ENCODE measurements at places on chromosomes 4 and X.

GRCh38 chr4:180635281-180635680 lies 1607.9 kb upstream of the TENM3 start:
- DNase-seq: no peak

GRCh38 chr4:146269228-146269653 lies 54.9 kb downstream of the REELD1 start:
- no peak for DNase-seq

DNA sequence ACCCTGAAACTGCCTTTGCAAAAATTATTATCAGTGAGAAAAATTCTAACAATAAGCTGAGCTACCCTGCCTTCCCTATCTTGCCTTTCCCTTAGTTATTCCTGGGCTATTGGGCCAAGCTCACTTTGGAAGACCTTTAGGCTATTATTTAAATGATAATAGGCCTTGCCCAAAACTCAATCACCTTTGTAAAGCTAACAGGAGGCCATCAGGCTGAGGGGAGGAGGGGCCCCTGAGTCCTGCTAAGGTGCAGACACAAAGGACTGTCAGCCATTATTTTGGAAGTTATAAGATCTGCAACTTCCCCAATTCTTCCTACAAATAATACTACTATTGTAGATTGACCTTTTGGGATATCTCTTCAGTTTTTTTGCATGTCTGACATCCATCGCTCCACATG lies 278.8 kb upstream of the DIAPH2 start:
- DNase-seq: no peak

DNA sequence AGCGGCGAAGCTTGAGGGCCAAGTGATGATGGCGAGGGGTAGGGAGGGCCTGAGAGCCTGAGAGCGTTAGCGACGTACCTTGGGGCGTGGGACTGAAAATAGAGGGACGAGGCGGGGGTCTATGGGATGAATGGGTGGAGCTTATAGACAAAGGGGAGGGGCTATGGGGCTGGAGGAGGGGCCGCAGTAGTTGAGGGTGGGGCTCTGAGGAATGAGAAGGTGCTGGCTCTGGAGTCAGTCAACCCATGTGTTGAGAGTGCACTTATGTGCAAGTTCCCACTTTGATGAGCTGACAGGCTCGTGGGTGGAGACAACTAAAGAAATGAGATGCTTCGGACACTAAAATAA lies 488 bp downstream of the TBC1D25 start:
- DNase-seq: peak; percentile 56

DNA sequence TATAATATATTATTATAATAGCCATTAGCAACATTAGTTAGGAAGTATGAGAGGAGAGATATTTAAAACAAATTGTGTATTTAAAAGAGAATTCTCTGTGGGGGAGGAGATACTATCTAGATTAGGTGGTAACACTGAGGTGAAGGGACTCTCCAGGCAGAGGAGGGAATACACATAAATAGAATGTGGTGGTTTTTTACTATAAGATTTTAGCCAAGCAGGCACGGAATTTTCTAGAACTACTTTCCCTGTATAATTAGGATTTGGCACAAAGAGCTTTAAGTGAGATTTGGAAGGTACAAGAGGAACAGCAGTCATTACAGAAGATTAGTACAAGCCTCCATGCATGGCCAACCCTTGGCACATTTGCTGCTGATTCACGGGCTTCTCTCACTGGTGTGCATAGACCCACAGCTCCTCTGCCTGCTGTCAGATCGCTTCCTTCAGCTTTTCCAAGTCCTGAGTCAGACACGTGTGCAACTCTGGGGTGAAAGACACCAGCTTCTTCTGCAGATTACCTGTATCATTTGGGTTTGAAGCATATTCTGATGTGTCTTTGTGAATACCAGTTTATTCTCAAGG lies 685.5 kb downstream of the KCTD8 start:
- DNase-seq: no peak

DNA sequence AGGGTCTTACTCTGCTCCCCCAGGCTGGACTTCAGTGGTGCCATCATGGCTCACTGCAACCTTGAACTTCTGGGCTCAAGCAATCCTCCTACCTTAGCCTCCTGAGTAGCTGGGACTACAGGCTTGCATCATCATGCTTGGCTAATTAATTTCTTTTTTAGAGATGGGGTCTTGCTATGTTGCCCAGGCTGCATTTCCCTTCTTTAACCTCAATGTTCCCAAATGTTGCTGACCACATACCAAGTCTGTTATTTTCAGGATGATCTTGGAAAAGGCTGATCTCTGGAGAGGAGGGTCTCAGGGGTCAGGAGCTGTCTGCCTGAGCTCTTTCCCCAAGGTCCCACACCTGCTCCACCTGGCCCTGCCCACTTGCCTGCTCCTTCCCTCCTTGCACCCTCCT lies 13.0 kb downstream of the CACNA1F start:
- DNase-seq: no peak

DNA sequence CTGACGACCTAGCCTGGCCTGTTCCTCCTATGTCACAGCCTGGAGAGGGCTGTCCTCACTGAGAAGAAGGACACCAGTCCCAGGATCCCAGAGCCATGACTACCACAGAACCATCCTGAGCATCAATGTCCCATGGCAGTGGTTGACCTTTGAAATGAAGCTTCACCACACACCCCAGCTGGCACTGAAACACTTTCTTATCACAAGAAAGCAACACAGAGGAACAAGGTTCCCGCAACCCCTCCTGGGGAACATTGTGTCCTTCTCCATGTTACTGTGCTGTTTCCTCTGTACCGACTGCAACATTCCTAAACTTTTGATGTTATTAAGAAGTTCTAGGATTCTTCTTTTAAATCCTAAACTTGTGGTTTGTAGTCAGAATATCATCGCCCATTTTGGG lies 21.2 kb upstream of the FAM156A start:
- no peak for DNase-seq

DNA sequence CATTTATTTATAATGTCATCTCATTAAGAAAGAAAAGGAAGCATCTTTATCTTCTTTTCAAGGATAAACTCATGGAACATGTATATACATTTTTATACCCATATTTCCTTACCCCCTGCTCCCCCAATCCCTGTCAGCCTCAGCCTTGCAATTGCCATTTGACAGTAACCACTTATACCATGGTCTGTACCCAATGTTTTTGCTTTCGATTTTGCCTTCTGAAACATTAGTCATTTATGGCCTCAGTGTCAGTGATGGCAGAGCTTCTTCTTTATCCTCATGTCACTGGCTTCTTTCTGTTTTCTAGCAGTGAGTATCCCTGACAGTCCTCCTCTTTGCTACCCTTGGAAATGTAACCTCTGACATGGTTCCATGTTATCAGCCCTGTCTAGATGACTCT lies 228.4 kb downstream of the SPRY1 start:
- no peak for DNase-seq

GRCh38 chr4:77635876-77636275 lies 30.3 kb downstream of the CXCL13 start:
- DNase-seq: no peak

- DNase-seq: no peak
Measured at GRCh38 chrX:152155766-152156310, 17.5 kb upstream of the MAGEA10 start.

DNA sequence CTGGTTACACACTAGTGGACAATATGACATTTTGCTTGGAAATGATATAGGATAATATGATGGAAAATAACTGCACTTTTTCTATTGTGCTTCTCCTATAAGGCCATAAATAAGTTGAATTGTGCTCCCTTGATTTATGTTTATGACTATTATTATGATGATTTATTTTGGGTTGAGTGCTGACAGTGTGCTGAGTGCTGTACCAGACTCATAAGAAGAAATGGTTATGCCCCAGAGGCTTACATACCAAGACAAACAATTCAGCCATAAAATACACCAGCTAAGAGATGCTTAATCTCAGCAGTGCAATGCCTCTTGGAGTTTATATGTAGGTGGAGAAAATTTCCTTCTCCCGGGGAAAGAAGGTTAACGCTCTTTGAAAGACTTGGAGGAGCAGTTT lies 199.8 kb upstream of the NOCT start:
- DNase-seq: no peak

DNA sequence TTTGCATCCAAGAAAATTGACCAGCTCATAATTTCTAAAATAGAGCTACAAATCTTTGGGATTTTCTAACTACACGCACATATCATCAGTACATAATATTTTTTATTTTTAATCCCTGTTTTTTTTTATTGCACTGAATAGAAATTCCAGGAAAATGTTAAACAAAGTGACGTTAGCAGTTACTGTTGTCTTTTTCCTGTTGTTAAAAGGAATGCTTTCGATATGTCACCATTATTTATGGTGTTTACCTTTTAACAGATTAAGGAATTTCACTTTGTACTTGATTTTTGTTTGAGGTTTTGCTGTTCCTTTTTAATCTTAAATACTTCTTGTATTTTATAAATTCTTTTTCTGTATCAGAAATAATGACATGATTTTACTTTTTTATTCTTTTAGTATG lies 89.7 kb downstream of the TMEM144 start:
- DNase-seq: no peak

- DNase-seq: no peak
Measured at GRCh38 chr4:148828291-148828690, 386.1 kb upstream of the NR3C2 start.

DNA sequence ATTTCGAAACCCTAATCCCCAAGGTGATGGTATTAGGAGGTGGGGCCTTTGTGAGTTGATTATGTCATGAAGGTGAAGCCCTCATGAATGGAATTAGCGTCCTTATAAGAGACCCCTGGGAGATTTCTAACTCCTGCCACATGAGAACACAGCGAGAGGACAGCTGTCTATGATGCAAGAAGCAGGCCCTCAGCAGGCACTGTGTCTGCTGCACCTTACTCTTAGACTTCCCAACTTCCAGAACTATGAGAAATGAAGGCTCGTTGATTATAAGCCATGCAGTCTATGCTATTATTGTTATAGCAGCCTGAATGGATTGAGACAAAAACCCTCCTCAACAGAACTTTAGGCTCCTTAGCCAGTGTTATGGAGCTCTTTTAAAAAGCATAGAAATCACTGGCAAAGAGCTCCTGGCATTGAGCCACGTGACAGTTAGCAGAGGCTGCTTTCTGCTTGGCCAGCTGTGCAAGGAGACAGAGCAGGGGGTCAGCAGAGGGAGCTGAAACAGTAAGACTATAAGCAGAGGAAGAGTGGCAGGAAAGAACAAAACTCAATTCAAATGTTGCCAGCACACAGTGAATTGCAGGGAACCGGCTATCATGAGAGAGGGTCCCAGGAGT lies 219.2 kb upstream of the FAT1 start:
- DNase-seq: no peak

- no peak for DNase-seq
Measured at GRCh38 chr4:88843067-88843685, 145.5 kb upstream of the NAP1L5 start.

GRCh38 chr4:157389741-157390140 lies 169.2 kb downstream of the GRIA2 start:
- no peak for DNase-seq

GRCh38 chr4:155371432-155372043 lies 5.2 kb downstream of the MAP9 start:
- DNase-seq: no peak

DNA sequence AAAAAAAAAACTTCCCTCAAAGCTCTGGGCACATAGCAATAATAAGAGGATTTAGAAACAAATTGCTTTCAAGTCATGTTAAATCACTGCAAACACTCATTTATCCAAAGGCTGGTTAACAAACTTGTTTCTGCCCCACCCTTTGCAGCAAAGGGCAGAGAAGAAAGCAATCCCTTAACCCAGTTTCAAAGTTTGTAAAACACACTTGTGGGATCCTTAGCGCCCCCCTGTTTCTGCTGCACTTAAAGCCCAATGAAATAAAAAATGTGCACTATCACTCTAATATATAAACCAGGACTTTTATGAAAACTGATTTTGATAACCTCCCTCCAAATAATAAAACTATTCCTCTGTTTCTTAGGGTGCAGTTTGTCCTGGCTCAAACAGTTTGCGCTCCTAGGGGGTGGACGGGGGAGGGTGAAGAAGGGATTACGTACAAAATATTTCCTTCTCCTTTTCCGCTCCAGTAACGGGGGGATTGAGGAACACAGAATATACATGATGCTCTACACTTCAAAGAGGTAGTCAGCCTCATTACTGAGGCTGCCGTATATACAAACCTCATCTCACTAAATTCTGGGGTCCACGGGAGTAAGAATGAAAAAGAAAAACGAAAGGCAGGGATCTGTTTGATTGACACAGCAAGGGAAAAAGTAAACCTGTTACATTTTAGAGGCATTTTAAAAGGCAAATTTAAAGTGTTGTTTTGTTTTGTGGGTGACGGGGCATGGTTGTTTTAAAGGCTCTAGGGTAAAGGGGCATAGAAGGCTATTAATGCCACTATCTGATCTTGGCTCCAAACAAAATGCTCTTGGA lies 3.1 kb upstream of the PCDH10 start:
- no peak for DNase-seq

DNA sequence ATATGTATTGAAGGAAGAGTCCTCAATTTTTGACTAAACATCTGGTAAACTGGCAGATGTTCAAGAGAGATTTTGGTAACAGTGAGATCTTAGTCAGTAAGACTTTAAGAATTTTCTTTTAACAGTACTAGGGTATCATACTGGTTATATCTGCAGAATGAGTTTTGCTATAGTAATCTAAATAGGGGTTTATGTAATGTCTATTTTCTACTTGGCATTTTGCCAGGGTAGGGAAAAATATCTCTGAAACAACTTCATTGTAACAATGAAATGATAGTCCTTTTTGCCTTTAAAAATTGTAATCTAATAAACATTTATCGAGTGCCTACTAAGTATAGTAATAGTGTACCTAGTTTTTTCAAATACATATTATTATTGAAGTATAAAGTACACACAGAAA lies 32.1 kb downstream of the XK start:
- no peak for DNase-seq

- peak; percentile 31 for DNase-seq
Measured at GRCh38 chrX:39162322-39162735, 361.1 kb downstream of the MID1IP1 start.

GRCh38 chr4:61298178-61298740 lies 98.1 kb downstream of the ADGRL3 start:
- no peak for DNase-seq

DNA sequence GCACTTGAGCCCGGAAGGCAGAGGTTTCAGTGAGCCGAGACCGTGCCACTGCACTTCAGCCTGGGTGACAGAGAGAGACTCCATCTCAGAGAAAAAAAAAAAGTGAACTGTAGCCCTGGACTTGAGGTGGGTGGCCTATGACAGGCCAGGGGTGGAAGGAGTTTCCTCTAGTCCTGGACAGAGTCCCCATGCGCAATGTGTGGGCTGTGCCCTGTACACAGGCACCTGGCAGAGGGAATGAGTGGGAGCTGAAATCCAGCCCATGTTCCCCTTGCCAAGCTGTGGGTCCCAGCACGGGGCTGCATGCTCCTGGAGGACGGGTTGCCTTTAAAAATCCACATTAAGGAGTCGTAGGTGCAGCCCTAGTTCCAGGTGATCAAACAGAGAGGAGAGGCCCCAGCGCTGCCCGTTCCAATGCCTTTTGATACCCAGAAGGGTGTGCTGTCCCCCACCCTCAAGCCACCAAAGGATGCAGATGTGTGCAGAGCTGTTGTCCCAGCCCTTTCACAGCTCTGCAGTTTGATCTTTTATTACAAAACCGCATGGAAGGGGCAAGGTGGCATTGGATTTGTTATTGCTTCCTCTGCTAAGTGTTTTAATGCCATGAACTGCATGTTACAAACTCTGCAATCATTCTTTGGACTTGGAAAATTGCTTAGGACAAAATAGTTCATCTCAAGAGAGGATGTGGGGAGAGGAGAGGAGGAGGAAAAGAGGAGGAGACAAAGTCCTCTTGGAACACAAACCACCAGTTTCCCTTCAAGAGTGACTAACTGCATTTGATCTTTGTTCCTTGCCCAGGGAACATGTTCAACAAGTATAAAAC lies 38.0 kb upstream of the PDK3 start:
- no peak for DNase-seq
